ENCODE measurements at places on chromosomes 11 and 22.

- no peak for DNase-seq
Measured at GRCh38 chr11:88183233-88183632, 8.0 kb upstream of the RAB38 start.

- DNase-seq = no peak
Measured at GRCh38 chr11:109851780-109852390, 241.3 kb upstream of the ZC3H12C start.

- no peak for DNase-seq
Measured at GRCh38 chr11:86804951-86805350, 4.6 kb downstream of the PRSS23 start.

- no peak for DNase-seq
Measured at GRCh38 chr22:28981818-28982499, 79.7 kb downstream of the C22orf31 start.
